ENCODE measurements at places on chromosomes 16 and 17.

DNA sequence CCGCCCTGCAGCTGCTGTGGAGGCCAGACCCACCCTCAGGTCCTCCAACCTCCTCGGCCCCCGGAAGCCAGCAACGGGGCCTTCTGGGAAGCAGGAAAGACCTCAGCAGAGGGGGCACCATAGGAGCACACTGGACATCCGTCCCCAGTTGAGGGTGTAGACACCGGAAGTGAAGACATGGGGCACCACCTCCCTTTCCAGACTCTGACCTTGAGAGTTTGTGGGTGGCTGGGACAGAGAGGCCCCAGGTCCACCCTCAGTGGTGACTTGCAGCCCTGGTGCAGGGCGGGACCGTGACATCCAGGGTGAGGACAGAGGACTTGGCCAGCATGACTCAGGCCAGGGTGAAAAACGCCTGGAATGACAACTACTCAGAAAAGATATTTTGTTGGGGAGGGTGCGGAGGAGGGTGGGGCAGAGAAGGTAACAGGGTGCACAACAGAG, 19.9 kb downstream of the CEP295NL start:
- no peak for DNase-seq

DNA sequence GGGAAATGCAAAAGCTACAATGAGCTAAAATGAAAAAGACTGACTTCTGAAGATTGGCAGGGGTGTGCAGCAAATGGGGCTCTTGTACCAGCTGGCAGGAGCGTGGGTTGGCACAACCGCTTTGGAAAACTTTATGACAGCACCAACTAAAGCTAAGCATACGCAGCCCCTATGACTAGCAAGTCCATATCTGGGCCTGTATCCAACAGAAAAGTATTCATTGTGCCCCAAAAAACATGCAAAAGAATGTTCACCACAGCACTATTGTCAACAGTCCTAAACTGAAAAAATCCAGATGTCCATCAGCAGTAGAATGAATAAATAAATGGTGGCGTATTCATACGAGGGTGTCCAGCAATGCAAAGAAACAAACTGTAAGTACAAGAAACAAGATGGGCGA, 22.6 kb upstream of the ITGA3 start:
- DNase-seq: no peak

GRCh38 chr17:79814974-79815835, 18.3 kb upstream of the CBX8 start:
- no peak for DNase-seq

DNA sequence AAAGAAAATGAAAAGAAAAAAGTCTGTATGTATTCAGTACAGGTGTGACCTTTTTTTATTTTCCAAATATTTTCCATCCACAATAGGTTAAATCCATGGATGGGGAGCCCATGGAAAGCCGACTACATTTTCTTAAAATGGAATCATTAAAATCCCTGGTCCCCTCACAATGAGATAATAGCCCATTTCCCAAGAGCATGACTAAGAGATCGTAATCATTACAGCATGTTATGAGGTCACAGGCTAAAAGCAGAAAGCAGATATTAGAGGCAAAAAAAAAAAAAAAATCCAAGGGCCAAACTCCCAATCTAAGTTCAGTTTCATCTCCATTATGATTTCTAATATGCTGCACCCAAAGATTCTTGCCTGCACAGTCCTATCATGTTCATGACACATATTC, 44.7 kb downstream of the CYTH1 start:
- no peak for DNase-seq

DNA sequence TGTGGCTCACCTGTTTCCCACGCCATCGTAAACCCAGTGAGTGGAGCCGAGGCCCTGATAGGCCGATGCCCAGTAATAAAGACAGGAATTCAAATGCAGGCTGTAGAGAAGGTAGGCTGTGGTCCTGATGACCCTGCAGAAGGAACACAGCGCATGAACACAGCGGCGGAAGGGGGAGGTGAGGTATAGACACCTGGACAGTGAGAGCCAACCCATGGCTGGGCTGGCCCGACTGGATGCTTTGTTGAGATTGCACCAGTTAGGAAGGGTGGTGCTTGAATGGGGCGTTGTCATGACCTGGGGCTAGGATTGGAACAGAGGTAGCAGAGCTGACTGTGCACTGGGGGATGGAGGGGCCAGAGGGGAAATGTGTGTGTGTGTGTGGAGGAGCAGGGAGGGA, 59.2 kb downstream of the CNGB1 start:
- no peak for DNase-seq

DNA sequence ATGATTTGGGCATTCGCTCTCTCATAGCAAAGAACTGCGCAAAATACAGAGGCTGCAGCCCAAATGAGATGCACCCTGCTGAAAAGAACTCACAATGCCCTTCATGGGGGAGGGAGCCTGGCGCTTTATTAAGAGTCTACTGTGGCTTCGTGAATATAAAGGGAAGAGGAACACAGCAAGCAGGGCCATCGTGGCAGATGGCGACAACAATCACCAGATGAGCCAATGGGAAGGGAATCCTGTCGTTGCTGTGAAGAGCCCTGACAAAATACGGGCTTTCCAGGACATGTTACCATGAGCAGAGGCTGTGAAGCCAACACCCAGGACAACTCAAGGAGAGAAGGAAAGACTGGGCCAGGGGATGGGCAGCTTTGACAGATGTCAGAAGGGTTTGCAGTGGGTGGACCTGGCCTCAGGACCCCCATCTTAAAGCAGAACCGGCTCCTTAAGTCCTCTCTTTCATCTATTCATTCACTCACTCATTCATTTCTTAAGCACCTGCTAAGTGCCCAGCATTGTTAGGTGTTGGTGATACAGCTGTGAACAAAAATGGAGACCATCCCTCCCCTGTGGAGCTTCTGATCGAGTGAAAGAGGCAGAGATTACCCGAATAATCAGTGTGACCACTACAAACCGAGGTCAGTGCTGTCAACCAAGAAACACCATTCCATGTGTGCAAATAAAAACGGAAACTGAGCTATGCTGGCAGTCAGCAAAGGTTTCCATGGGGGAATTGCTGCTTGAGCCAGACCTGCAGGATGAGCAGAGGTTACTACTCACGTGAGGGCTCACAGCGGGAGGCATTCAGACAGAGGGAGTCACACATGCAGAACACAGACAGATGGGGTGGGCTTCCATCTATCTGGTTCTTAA, 125.8 kb downstream of the DYNLRB2 start:
- no peak for DNase-seq

DNA sequence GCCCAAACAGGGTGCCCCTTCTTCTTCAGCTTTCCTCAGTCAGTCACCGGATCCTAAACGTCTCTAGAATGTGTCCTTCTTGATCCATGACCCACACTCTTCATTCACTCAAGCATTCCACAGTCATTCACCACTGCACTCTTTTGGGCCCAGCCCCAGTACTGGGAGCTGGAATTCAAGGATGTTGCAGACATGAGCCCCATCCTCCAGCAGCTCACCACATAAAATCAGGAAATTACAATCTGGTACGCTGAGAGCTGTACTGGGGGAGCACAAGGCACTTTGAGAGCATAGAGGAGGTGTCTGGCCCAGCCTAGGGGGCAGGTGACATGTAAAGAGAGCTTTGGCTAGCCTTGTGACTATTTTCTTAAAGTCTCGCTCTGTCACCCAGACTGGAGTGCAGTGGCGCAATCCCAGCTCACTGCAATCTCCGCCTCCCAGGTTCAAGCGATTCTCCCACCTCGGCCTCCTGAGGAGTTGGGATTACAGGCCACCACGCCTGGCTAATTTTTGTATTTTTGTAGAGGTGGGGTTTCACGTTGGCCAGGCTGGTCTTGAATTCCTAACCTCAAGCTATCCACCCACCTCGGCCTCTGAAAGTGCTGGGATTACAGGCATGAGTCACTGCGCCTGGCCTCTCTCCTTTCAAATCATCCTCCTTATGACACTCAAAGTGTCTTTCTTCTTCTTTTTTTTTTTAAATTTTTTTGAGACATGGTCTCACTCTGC, 18.7 kb downstream of the CES4A start:
- no peak for DNase-seq

DNA sequence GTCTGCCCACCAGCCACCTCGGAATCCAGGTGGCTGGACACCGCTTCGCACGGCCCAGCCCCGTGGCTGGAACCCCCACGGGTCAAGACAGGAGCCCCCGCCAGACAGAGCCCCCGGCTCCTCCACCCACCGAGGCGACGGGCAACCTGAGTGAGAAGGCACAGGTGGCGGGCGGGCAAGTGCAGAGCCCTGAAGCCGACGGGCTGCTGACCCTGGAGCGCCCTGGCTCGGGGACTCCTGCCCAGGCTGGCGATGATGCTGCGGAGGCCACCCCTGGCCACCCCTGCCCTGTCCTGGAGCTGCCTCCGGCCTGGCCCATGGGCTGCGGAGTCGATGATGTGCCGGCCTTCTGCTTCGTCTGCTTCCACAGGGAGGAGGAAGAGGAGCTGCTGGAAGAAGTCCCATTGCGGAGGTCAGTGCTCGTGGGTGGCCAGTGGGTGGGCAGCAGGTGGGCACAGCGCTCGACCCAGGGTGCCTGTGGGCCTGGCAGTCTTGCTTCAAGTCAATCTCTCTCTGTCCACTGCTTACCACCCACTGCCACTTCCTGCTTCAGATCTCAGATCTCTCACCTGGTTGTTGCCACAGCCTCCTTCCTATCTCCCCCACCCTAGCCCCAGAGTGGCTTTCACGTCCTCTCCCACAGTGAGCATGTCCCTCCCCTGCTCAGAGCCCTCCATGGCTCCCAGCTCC, 33.1 kb upstream of the SBK1 start:
- DNase-seq: no peak

DNA sequence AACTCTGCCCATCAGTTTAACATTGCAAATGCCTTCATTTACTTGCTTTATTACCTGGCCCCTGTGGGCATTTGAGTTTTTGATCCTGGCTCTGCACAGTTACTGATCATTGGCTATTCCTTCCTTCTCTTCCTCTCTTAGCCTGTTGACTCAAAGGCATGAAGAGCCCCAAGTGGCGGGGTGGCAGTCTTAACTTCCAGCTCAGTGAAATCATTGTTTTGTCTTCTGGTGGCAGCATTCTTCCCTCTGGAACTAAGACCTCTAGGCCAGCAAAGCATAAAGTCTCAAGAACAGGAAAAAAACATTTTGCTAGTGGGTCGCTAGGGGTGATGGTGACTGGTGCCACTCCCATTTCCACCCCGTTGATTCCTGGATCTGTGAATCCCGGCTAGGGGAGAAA, 52.3 kb upstream of the MRTFB start:
- no peak for DNase-seq

DNA sequence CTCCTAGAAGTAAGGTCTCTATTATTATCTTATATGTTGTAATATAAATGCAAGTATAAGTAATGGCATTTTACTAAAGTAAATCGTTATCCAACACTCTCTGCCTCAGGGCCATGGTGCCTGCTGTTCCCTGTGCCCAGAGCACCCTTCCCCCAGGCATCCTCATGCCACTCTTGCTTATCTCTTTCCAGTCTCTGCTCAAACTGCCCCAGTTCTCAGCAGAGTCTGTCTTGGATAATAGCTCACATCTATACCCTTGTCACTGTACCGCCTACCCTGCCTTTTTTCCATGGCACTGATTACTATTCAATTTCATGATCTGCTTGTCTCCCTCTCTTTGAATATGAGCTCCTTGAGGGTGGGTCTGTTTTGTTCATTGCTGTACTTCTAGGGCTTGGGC, 31.7 kb downstream of the CDH1 start:
- DNase-seq: no peak

GRCh38 chr16:57325458-57325857, 33.1 kb upstream of the CCL22 start:
- no peak for DNase-seq

- DNase-seq: no peak
These were observed 96.4 kb downstream of the C16orf78 start for GRCh38 chr16:49469930-49470451.

DNA sequence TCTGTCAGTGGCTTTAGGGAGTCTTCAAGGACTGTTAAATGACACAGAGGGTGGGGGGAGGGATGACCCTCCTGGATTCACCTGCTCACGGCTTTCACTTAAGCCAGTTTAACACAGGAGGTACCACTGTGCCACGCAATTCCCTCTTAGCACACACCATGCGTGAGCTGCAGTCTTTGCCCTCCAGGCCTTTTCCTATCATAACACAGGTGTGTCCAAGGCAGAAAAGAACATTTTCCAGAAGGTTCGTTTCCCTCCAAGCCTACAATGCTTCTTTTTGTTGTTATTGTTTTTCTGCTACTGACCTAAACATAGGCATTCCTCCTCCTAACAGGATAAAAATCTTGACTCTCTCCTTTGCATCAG, 1.1 kb downstream of the ZFHX3 start:
- DNase-seq: no peak

DNA sequence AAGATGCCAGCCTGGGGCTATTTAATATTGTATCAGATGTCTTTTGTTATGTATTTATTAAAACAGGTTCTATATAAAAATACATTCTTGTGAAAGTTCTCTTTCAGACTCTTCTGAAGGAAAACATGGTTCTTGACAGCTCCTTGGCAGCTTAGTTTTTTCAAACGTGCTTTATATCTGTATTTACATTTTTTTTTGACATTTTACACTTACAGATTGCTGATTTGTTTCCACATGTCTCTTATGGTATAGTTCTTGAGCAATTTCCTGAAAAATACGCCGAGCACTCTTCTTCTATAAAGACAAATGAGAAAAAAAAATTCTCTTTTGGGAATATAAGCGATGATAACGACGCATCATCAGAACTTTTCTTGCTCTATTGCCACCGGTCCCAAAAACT, 9.5 kb downstream of the IGSF6 start:
- DNase-seq: no peak
